ENCODE measurements at places on chromosomes 3 and 15. TPM values are rescaled to one million over a fixed set of nuclear protein-coding genes. Genes with fewer than 3 reads are reported as not detected.

Gene CCDC32
- 20.3 TPM for total RNA-seq

Gene KLHL40
- total RNA-seq = not detected

Gene CPN2
- not detected for total RNA-seq

Gene CATSPER2
- total RNA-seq = 5.2 TPM

Gene GPR87
- not detected for total RNA-seq

Gene PDE12
- total RNA-seq = 45.9 TPM

Gene SMAD6
- 0.73 TPM for total RNA-seq

Gene PXK
- 14.9 TPM for total RNA-seq

Gene CCR4
- 7.5 TPM for total RNA-seq

Gene NBEAL2
- total RNA-seq = 201 TPM

Gene PODXL2
- total RNA-seq = 2.7 TPM

Gene MUC13
- 0.33 TPM for total RNA-seq

Gene XCR1
- total RNA-seq = not detected

Gene GOLGA6A
- not detected for total RNA-seq

Gene WWTR1
- total RNA-seq = 0.25 TPM

Gene XIRP1
- total RNA-seq = not detected

Gene LRRC3B
- not detected for total RNA-seq

DNA sequence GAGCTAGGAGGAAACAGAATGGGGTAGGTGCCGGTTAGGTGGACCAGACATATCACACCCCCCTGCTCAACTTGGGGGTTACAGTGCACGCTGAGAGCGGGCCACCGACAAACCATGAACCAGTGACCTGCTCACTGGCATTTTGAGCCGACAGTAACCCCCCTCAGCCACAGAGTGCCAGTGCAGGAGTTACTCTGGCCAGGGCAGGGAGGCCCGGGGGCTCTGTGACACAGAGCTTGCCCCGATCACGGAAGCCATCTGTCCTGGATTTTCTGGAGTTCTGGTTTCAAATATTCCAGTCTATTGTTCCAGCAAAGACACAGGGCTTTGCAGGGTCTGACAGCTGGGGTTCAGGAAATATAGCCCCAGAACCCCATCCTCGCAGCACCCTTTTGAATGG, 225.2 kb downstream of the VPS13C start:
- no peak for DNase-seq

GRCh38 chr3:45355351-45355750, 33.0 kb upstream of the LARS2 start:
- no peak for DNase-seq

GRCh38 chr15:66238318-66238717, 15.2 kb downstream of the MEGF11 start:
- DNase-seq = no peak

GRCh38 chr3:188978421-188979171, 193.2 kb upstream of the TPRG1 start:
- no peak for DNase-seq

GRCh38 chr3:143597774-143598652, 250.3 kb downstream of the SLC9A9 start:
- DNase-seq = no peak

DNA sequence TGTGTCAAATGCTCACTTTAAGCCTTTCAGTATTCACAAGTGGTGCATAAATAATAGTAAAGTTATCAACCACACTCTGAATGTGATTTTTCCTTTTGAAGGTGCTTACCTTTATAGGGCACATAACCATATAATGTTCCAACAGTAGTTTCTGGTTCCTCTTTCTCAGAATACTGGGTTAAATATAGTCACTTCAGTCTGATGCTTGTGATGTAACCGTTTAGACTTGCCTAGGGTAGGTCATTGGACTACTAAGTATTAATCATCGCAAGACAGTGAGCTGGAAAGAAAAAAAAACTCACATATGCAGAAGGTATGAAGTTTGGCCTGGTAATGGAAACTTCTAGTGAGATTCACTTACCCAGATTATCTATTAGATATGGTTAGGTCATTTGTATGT, 1.9 kb downstream of the KBTBD8 start:
- no peak for DNase-seq

DNA sequence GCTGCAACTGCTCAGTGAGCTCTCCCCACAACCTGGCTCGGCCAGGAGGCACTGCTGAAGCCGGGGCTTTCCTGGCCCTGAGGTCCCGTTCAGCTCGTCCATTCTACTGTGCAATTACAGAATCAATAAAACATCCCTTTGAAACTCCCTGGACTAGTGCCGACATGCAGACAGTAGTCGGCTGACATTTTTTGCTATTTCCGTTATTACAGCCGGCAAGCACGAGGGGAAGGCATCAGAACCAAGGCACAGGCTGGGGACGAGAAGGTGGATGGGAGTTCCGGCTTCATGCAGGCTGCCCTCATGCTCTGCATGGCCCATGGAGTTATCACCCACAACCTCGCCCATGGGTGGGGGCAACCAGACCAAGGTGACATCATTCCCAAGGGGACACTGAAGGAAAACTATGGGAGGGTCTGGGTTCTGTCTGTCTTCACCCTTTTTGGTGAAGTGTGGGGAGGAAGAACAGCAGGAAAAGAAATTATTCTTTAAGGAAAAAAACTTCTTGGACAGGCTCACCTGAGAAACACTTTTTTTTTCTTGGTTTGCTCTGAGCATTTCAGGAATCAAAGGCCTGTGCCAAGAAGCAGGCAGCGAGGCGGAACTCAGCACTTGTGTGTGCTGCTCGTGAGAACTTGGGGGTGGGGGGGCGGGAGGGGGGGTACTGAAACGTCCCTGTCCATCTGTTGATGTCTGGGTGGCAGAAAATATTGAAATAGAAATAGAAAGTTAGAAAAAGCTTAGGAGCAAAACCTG, 154.5 kb downstream of the FOXP1 start:
- DNase-seq = peak; percentile 46

DNA sequence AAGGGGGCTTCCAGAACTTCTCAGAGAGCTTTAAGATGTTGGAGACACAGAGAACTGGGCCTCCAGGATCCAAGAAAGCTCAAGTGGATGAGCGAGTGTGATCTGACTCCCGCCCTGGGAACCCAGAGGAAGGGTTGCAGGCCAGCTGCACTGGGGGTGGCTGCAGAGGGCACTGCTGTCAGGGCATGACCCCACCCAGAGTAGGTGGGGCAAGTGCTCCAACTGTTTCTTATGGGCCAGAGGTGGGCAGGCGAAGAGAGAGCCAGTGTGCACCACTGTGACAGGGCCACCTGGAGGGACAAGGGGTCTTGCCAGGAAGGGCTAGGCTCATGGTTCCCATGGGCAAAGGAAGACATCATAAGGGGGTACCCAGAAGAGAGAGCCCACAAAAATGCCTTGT, 48.8 kb downstream of the EXOG start:
- DNase-seq = no peak

DNA sequence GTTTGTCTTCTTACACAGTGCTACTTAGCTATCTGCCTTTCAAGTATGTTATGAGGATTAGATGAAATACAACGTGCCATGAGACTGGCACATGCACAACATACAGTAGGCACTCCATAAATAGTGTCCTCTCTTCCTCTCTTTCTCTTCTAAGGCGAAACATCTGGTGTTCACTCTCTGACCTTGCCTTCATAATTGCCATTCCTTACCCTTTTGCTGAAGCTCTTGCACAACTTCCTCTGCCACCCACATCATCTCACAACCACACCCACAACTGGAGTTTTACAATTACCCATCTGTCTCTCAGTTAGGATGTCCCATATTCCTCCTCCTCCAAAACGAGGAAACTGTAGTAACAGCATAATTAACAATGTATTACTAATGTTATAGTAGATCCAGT, 26.4 kb upstream of the ACP3 start:
- DNase-seq = no peak

DNA sequence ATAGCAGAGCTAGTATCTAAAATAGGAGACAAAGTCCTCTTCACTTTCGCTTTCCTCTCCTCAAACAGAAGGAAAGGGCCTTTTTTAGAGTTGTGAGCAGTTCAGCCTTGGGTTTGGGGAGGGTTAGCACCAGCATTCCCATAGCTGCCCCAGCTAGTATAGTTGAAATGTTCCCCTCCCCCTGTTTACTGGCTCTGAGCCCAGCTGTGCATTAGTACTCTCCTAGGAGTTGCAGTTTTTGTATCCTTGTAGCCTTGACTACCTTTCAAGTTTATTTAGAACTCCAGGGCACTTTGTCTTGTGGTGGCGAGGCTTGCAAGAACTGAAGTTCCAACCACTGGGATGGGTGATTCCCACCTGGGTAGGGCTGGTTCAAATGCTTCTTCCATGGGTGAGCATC, 245.1 kb upstream of the NAALADL2 start:
- DNase-seq = no peak

DNA sequence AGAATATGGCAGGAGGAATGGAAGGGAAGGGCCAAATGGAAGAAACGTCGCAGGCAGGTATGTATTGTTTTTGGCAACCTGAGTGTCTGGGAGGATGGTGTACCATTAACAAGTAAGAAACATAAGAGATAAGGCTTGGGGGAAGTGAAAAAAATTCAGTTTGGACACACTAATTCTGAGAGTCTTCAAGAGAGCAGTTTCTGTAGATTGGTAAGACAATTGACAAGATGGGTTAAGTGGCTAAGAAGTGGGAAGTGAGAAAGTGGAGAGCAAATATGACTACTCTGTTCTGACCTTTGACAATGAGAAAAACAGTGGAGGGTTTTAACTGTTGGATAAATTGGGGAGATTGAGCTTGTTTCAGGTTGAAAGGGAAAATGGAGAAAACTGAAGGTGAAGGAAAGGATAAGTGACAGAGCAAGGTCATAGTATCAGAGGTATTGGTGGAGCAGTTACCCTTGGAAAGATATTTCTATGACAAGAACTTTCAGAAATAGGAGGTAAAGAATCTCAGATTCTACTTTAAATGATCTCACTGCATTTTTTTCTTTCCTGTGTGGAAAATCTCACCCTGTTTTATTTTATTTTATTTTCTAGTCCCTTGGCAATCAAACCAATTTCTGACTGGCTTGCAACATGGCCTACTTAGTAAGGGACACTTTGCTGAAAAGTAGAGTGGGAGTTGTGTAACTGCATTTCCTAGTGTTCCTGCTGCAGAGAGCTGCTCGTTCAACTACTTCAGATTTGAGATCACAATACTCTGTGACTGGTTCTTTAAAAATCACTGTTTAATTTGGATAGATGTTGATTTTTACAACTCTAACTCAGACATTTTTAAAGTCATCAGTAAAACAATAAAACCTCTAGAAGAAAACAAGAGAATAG, 23.1 kb upstream of the GABPB1 start:
- no peak for DNase-seq

- no peak for DNase-seq
Observed at GRCh38 chr3:4207672-4208071, 95.5 kb upstream of the SETMAR start.

DNA sequence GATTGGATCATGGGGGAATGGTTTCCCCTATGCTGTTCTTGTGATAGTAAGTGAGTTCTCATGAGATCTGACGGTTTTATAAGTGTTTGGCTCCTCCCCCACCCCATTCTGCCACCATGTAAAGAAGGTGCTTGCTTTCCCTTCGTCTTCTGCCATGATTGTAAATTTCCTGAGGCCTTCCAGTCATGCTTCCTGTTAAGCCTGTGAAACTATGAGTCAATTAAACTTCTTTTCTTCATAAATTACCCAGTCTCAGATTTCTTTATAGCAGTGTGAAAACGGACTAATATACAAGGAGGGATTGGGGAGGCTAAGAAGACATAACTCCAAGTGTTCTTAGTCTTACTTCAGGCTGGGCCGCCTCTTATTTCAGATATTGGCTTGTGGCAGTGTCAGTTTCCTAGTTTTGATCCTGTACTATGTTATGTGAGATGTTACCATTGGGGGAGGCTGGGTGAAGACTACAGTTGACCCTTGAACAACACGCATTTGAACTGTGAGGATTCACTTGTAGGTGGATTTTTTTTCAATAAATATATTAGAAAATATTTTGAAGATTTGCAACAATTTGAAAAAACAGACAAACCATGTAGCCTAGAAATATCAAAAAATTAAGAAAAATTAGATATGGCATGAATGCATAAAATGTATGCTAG, 44.9 kb downstream of the NMD3 start:
- no peak for DNase-seq

- no peak for DNase-seq
Observed at GRCh38 chr15:39393575-39394335, 187.1 kb upstream of the THBS1 start.

DNA sequence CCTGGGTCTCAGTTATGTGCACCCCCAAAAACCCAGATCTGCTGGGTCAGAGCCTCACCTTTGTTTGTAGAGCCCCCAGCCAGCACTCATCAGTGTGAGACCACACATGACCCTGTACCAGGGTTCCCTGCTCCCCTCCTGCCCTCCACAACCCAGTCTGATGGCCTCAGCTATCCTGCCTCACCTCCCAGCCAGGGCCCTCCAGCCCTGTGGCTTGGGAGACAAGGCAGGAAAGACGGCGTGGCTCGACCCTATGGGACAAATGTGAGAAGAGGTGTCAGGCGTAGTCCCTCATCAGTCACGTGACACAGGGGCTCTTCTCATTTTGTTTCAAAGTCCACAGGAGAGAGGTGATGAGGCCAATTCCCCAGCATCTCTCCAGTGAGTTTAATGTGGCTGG, 28.3 kb upstream of the PRR23E start:
- no peak for DNase-seq

- no peak for DNase-seq
Observed at GRCh38 chr3:177602601-177603147, 405.4 kb upstream of the TBL1XR1 start.

- no peak for DNase-seq
Observed at GRCh38 chr3:126358816-126359181, 1.6 kb upstream of the KLF15 start.

- DNase-seq = no peak
Observed at GRCh38 chr15:45539680-45540079, 17.1 kb upstream of the SLC30A4 start.

GRCh38 chr15:32944431-32944830, 226.6 kb downstream of the GREM1 start:
- DNase-seq = no peak

GRCh38 chr3:102511639-102512038, 76.8 kb downstream of the ZPLD1 start:
- DNase-seq = no peak

DNA sequence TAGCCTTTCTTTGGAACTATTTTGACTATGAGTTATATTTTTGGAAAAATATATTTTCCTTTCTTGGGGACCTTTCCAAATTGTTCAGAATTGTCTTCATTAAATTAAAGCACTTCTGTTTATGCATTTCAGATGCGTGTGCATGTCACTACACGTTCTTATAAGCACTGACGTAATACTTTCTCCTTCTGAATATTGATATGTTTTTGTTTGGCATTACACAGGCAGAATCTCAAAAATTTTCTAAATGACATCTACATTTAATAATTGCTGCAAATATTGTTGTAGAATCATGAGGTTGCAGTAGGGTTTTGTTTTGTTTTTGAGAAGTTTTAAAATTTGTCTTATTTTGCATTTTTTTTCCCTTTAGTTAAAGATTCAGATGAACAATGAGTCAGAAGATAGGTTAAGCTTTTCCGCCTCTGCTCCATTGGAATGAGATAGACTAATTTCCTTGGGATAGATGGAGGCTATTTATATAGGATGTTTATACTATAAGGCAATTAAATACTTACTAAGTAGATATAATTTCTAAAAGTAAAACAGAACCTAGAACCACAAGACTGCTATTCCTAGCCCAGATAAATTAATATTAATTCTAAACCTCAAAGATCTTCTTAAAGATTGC, 110.8 kb downstream of the MBNL1 start:
- DNase-seq = no peak

Measured in CD8-positive, alpha-beta T cell (primary cell).